ENCODE measurements at places on chromosomes 11 and 22.

- no peak for DNase-seq
Measured at GRCh38 chr11:85813721-85814120, 2.8 kb upstream of the SYTL2 start.

GRCh38 chr11:47254386-47254785 is 3.4 kb upstream of the NR1H3 start:
- DNase-seq, result no peak

GRCh38 chr22:35719212-35719875 is 1.7 kb downstream of the APOL5 start:
- no peak for DNase-seq

DNA sequence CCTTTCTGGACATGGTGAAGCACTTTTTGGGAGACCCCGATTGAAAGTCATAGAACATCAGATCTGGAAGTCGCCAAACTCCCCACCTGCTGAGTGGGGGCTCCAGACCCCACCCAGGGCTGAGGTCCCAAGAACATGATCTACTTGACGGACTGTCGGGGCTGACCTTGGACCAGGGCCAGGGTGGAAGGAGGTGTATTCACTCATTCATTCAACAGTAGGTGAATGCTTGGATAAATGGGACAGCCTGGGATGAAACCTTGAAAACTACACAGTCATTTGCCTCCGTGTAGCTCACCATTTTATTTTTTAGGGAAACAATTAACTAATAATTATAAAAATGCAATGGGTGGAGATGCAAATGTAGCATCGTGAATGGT is 629.0 kb downstream of the BRD1 start:
- no peak for DNase-seq

- DNase-seq, result peak; percentile 44
Measured at GRCh38 chr11:9759519-9760192, 95.8 kb downstream of the SWAP70 start.

DNA sequence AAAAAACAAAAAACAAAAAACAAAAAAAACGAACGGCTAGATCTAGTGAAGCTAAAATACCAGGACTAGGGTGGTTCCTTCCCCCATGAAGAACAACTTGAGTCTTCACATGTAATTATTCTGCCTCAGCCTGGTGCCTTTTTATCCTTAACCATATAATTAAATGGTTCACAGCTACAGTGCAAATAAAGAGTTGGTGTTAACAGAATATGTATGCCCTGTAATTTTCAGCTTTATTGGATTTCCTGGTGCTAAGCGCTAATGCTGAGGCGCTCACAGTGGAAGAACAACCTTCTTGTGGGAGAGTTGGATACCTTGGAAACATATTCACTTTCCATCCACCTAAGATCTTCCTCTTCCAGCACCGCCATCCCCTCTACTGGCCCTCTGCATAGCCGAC is 158.5 kb upstream of the SORL1-AS1 start:
- DNase-seq, result no peak

DNA sequence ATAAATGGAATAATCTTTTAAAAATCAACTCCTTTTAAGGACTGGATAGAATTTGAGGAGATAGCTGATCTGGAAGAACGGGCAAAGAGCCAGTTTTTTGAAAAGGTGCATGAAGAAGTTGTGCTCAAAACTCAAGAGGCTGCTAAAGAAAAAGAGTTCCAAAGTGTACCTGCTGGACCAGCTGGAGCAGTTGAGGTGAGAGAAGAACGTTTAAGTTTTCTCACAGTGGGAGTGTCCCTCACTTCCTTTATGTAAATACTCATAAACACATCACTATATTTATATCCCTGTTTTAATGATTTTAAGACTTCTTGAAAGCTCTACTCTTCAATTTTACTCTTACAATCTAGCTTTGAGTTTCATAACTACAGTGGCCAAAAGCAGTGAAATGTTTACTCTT is 11.7 kb upstream of the ANKRD42 start:
- no peak for DNase-seq

GRCh38 chr11:73175551-73176144 is 33.5 kb upstream of the FCHSD2 start:
- no peak for DNase-seq

DNA sequence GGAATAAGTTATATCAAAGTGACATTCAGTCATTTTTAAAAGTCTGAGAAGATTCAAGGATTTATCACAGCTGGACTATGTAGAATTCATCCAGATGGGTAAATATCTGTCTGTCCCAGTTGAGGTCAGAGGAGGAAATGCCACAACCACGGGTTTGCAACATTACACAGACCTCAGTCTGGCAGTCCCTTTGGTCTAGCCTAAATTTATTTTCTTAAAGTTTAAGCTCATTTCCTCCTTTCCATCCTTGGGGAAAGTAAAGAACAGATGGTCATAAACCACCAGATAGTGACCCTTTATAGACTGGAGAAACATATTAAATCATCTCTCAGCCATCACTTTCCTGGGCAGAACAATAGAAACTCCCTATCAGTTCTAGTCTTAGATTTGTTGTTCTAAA is 238.4 kb upstream of the DDI1 start:
- DNase-seq, result no peak

DNA sequence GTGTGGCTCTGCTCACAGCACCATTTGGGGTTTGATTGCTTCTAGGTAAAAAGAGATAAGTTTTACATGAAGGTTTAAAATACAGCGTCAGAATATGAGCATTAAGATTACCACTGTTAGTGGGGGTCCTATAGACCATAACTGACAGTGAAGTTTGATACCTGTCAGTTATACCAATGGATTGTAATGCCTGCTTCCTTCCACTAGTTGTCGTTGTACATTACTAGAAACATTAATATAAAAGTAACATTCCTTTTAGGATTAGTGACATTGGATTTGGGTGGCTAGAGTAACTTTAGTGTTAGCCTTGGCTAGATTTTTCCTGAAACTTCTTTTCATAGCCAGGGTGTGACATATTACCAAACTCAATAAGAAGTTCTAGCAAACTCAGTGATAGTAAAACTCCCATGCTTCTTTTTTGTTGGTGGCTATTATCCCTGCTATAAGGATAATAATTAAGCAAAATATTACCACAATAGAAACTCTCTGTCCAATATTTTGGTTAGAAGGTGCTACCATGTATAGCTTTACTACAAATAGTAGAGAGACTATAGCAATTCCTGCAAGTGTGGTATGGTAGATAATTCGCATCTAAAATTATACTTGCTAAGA is 57.1 kb downstream of the FAM181B start:
- no peak for DNase-seq

DNA sequence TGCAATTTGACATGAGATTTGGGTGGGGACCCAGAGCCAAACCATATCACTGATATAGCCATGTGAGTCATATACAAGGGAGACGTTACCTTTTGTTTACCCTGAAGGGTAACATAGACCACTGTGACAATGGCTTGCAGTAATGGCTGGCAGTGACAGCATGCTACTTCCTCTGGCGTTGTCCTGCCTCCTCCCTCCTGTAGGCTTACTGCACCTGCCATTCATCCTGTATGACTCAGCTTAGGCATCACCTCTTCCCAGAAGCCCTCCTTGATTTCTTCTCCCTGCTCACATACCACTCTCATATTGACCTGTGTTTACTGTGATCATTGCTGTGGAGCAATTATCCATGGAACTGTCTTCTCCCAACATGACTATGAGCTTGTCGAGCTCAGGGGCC is 12.0 kb upstream of the PVALB start:
- no peak for DNase-seq

DNA sequence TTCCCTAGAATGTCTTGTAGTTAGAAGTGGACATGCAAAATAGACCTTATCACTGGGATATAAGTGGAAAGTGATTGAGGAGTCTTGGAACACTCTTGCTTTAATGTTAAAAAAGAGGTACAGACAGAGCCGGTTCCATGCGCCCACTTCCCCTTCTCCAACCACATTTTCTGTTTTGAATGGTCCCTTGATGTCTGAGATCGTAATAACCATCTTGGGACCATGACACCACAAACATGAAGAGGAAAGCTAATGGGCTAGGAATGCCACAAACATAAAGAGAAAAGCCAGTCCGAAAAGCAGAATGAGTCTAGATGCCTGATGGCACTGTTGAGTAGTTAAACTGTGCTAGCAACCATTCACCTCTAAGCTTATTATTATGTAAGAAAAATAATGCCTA is 54.8 kb upstream of the SPON1 start:
- no peak for DNase-seq

Measured in central memory CD8-positive, alpha-beta T cell (primary cell).